ENCODE measurements at places on chromosomes 1 and 21.

DNA sequence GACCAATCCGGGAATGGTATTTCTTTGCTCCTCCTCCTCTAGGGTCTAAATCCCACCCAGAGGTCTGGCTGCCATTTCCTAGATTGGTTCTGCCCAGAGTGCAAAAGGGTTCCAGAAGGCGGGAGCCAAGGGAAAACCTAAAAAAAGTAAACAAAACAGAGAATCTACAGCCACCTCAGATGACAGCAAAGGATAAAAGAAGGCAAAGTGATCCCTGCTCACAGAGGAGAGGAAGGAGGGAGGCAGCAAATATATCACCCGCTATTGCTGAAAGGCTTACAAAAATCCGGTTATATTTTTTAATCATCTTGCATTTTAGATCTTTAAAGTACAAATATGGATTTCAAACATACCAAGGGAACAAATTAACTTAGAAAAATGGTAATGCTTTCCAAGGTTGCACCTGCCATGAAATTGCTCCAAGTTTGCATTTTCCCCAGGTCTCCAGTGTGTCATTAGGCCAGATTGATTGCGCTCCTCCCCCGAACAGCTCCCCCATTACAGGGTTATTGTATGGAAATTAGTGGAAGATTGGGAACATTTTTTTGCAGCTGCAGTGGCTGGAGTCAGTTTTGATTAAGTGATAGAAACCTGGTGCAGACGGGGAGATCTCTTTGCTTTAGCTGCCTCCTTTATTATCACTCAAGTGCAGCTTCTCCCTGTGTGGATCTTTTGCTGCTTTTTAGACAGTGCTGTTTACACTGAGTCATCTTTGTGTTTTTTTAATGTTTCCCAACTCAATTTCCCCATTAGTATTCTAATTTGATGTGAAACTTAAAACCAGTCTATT is 280.5 kb upstream of the CAMK1G start:
- no peak for ATAC-seq

DNA sequence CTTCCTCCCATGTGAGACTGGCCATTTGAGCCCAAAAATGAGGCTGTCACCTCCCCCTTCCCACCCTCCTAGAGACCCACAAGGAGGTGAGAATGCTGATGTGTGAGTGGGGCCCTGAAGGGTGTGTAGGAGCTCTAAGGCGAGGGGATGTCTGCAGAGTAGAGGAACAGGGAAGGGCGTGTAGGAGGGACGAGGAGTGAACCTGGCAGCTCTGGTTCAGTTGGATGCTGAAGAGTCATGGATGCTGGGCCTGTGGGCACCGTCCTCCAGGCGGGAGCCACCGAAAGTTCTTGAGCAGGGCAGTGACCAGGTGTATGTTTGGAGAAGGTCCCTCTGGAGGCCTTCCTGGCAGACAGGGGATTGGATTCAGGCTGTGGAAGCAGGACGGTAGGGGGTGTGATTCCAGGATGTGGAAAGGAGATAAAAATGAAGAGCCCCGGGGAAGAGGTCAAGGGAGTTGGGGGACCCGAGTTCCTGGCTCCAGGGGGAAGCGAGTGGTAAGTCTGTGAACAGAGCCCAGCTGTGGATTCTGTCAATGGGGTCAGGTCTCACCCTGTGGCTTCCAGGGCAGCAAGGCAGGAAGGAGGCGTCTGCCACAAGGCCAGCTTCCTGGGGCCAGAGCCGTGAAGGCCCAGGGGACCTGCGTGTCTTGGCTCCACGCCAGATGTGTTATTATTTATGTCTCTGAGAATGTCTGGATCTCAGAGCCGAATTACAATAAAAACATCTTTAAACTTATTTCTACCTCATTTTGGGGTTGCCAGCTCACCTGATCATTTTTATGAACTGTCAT is 7.9 kb downstream of the SAMD11 start:
- ATAC-seq, result no peak

GRCh38 chr1:153945131-153945794 is 1.3 kb downstream of the DENND4B start:
- ATAC-seq, result peak; percentile 32

DNA sequence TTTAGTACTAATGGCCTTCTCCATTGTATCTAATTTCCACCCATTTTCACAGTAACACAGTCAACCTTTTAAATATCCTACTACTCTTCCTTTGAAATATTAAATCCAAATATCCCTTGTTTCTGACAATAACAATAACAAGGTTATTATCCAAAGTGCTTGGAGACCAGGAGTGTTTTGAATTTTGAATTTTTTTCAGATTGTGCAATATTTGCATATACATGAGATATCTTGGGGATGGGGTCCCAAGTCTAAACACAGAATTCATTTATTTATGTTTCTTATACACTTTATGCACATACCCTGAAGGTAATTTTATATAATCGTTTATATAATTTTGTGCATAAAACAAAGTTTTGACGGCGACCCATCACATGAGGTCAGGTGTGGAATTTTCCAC is 17.5 kb downstream of the DMAP1 start:
- no peak for ATAC-seq

DNA sequence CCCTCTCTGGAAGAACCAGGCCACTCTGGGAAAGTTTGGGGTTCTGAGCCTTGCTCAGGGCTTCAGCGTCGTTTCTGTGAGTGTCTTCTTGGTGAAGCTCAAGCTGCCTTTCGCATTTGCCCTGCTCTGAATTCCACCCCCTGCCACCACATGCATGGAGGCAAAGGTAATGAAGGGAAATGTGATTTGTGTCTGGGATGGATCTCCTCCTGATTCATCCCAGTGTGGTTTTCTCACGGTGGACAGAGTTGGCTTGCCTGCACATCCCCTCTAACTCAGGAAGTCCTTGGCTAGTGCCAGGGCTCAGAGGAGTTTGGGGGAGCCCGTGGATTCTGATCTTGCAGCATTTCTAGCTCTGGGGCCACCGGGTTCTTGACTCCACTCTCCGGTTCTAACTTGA is 173.6 kb upstream of the RAB4A start:
- ATAC-seq, result no peak

DNA sequence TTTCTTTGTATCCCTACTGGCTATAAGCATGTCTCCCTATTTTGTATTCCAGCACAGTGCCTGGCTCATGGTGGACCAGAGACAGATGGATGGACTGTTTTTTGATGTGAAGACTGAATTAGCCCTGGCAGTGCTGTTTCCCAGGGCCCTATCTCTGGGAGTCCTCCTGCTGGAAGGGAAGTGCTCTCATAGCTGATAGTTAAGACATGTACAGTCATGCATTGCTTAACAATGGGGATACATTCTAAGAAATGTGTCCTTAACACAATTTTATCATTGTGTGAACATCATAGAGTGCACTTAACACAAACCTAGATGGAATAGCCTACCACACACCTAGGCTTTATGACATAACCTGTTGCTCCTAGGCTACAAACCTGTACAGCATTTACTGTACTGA is 21.1 kb downstream of the TLCD4 start:
- ATAC-seq, result no peak

DNA sequence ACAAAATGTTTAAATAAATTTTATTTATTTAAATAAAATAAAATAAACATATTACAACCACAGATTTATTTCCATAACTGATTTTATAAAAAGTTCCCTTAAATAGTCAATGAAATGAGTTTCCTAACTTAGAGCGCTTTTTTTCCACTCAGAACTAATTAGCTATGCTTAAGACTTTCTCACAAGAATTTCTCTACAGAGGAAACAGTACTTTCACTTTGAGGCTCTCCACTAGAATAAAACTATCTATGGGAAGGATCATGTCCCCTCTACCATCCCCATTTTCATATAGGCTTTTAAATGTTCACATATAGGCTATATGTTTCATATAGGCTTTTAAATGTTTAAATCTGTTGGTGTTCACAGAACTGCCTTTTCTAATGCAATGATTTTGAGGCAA is 40.0 kb upstream of the DPH5 start:
- no peak for ATAC-seq

- no peak for ATAC-seq
Observed at GRCh38 chr1:218332416-218332815, 12.7 kb upstream of the TGFB2 start.

DNA sequence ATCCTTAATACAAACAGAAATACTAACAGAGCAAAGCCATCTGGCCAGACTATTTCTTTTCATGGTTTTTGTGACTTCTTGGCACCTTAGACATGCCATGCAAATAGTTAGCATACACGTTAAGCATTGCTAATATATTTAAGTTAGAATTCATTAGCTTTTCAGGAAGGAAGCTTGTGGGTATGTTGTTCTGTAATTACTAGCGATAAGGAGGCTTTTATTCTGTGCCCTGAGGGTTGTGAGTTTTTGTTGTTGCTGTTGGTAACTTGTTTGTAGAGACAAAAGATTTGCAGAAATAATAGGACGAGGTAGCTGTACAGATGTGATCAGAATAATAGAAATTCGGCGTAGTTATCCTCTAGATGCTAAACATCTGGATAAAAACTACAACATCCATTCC is 305.3 kb downstream of the TM2D1 start:
- no peak for ATAC-seq

- ATAC-seq, result peak; percentile 84
Observed at GRCh38 chr1:54488065-54488750, 59.8 kb upstream of the ACOT11 start.

GRCh38 chr1:19936061-19936750 is 12.8 kb upstream of the PLA2G2E start:
- ATAC-seq, result no peak

- no peak for ATAC-seq
Observed at GRCh38 chr21:42848932-42849758, 30.2 kb downstream of the WDR4 start.

- ATAC-seq, result no peak
Observed at GRCh38 chr1:244347942-244348341, 103.8 kb downstream of the ADSS2 start.

GRCh38 chr1:89221341-89221740 is 22.6 kb upstream of the GBP4 start:
- peak; percentile 51 for ATAC-seq

- ATAC-seq, result no peak
Observed at GRCh38 chr1:71986160-71986559, 296.2 kb downstream of the NEGR1 start.

DNA sequence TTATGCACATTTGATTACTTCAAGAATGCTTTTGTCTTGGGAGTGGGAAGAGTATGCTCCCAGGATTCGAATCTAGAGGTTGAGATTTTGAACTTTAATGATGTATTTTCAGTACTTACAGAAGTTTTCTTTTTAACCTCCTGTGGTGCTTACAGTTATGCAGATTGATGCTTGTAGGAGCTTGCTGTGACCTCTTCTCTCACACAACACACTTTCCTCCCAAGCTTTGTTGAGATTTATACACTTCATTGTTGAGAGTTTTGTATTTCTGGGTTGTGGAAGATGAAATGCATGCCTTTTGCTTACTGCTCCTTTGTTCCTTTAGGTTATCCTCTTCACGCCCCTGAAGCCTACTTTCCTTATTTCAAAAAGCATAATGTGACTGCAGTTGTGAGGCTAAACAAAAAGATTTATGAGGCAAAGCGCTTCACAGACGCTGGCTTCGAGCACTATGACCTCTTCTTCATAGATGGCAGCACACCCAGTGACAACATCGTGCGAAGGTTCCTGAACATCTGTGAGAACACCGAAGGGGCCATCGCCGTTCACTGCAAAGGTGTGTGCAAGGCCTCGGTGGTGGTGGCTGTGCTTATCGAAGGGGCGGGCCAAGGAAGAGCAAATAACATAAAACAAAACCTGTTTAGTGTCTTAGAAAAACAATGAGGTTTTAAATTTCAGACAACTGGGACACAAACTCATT is 75.5 kb upstream of the GPR88 start:
- ATAC-seq, result no peak

DNA sequence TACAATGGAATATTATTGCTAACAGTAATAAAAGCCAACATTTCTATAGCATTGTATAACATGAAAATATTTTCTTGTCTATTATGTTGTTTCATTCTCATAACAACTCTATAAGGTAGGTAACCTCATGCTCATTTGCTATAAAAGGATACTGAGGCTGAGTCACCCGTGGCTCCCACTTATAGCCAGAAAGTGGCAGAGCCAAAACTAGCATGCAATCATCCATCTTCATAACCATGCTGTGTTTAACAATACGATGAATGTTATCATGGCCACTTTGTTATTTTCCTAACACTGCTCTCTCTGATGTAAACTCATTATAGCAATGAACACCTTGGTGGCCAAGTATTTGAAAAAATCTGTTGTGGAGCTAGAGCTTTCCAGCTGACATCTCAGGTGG is 80.8 kb upstream of the JUN start:
- no peak for ATAC-seq

GRCh38 chr21:42112238-42112637 is 41.1 kb downstream of the UMODL1 start:
- ATAC-seq, result no peak

DNA sequence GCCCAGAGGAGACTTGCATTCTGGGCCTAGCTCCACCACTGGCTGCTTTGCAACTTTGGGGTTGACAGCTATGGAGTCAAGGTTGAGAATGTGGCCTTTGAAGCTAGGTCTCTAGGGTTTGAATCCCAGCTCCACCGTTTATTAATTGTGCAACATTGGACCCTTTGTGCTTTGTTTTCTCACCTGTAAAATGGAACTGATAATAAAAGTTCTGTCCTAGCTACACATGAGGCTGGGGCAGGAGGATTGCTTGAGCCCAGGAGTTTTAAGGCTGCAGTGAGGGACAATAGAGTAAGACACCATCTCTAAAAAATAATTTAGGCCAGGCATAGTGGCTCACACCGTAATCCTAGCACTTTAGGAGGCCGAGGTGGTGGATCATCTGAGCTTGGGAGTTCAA is 15.2 kb upstream of the LMNA start:
- ATAC-seq, result no peak

GRCh38 chr1:175472464-175472863 is 270.9 kb downstream of the TNR start:
- no peak for ATAC-seq

DNA sequence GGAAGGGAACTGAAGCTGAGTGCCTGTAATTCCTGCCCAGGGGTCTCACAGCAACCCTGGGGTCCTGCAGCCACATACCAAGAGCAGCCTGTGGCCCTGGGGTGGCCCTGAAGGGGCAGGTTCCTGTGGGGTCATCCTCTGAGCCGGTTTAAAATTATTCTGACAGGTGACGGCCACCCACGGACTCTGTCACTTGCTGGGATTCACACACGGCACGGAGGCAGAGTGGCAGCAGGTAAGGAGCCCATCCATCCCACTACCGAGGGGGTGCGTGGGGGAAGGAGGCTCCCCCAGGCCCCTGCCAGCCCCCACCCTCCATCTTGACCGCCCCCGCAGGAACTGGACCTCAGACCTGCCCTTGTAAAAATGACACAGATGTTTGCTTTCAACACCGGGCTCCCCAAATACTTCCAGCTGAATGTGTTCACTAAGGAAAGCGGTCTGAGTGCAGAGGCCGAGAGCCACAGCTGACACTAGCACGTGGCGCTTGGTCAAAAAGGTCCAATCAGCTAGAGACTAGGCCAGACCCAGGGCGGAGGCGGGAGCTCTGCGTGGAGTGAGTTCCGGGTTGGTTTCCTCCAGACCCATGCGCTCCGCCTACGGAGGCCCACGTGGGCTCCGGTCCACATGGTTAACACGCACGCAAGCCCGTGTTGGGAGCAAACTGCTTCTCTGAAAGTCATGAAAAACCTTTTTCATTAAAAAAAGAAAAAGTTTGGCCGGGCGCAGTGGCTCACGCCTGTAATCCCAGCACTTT is 10.0 kb downstream of the YBEY start:
- peak; percentile 23 for ATAC-seq
